ENCODE measurements at places on chromosomes 11 and 22.

DNA sequence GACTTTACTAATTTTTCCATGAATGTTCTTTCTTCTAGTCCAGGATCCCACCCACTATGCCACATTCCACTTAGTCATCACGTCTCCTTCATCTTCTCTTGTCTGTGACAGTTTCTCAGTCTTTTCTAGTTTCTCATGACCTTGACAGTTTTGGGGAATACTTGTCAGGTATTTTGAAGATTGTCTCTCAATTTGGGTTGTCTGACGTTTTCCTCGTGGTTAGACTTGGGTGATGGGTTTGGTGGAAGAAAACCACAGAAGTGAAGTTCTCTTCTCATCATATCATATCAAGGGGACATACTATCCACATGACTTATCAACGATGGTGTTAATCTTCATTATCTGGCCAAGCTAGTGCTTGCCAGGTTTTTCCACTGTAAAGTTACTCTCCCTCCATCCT, 102.4 kb downstream of the LRRC32 start:
- DNase-seq, result no peak

GRCh38 chr11:126630893-126631798, 275.7 kb downstream of the ST3GAL4 start:
- no peak for DNase-seq

DNA sequence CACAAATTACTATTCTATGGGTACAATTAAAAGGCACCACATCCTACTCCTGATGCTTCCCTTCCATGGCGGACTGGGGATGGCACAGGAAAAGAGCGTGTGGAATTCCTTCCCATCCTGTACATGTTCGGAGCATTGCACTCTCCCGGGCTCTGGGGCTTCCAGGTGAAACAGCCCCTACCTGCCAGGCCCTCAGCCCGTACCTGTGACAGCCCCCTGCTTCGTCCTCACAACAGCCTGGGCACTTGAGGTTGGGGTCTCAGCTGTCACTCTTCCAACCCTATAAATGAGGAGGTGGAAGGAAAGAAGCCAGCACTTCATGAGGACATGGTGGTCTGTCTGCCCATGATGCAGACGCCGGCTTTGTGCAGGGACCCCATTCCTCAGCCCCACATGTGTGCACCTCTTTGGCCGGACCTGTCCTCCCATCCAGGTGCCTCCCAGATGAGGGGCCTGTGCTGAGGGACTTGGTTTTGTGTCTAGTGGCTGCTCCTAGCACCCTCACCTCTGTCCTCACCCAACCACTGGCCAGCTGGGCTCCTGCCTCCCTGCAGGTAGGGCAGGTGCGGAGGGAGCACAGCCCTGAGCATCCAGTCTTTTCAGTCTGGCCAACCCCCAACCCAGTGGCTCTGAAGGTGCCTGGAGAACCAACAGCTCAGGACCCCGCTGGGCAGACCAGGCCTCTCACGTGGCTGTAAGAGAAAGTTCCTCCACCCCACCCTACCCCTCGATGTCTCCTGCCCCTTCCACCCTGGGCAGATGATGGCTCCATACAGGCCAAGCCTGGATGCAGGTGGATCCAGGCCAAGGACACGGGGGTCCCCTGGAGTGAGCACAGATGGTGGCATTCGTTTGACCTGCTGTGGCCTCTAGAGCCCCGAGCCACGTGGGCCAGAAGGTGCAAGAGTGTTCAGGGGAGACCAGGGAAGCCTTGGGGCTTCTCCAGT, 23.4 kb upstream of the WNT7B start:
- no peak for DNase-seq

- no peak for DNase-seq
These were observed 53.7 kb downstream of the ARFGAP3 start for GRCh38 chr22:42803389-42803788.

- peak; percentile 90 for DNase-seq
These were observed 10.6 kb downstream of the EIF3M start for GRCh38 chr11:32594272-32594671.

- no peak for DNase-seq
These were observed 25.7 kb upstream of the CRTAM start for GRCh38 chr11:122812638-122813037.

DNA sequence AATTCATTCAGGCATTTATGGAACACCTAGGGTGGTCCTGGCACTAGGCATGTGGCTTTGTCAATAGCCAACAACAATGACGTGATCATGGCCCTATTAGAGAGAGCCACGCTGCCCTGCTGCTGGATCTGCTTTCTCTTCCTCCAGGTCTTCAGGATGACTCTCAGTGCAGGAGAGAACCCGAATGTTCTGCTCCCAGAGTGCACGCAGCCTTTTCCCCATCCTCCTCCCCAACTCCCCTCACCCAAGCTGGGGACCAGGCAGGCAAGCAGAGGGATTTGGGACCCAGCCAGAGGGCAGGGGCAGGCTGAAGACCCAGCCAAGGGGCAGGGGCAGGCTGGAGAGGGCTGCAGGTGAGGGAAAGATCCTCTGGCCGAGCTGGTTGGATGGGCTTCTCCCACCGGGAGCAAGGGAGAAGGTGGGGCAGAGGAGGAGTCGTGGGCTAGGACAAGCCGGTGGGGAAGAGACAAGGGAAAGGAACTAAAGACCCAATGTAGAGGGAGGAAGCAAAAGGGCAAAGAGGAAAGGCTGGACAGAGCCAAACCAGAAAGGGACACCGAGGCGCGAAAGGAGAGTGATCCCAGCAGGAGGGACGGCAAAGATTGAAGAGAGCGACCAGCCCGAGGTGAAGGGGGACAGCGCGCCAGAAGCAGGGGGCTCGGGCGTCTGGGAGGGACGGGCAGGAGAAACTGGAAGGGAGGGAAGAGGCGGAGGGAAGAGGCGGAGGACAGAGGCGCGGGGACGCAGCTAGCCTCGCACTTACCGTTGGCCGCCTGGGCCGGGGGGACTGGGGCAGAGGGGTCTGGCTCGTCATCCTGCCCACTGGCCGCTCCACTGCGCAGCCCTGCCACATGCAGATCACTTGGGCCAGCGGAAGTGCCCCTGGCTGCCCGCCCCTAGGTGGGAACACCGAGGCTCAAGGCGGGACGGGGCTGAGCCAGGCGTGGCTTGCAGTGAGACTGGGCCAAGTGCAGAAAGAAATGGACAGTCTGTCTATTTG, at the start of gene KCTD14:
Gene KCTD14, minus strand, starts transcription at position 880 of the 1,000 bp plus-strand sequence. Its CDS starts 27 bp downstream, at position 853.
- no peak for DNase-seq

- DNase-seq, result no peak
These were observed 116.4 kb upstream of the PARVA start for GRCh38 chr11:12260731-12261521.

GRCh38 chr11:22317656-22318055, 20.5 kb upstream of the SLC17A6 start:
- no peak for DNase-seq

DNA sequence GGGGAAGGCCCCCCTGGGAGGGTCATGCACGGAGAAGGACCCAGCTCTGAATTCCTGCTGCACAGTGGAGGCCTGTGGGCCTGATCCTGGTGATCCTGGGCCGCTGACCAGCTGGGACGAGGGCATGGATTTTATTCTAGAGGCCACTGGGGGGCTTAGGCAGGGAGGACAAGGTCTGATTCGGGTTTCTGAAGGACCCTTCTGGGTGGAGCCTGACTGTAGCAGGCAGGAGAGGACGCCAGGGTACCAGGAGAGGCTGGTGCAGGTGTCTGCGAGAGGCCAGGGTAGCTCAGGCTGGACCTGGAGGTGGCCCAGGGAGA, 31.3 kb downstream of the MPPED1 start:
- no peak for DNase-seq

DNA sequence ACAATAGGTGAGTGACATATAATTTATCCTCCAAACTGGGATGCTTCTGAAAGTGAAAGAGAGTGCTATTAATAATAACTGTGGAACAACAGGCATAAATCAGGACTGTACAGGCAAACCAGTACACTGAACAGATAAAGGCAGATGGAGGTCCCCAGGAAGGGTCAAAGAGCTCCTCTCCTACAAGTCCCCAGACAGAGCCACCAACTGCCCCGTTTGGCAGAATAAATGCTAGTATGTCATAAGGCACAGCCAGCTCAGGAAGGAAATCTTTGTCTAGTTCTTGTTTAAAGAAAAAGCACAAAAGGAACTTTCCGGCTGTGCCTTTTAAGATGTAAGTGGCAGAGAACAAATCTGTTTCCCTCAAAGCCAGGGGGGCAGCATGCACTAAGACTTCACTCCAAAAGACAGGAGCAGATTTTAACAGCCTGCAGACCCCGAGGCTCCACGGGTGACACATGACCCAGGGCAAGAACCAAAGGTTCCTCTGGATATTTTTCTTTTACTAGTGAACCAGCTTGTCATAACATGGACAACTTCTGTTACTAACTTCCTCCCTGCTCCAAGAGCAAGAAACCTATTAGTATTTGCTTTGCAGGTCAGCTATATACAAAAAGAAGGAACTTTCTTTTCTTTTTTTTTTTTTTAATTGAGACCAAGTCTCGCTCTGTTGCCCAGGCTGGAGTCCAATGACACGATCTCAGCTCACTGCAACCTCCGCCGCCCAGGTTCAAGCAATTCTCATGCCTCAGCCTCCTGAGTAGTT, 50.2 kb downstream of the MYH9 start:
- peak; percentile 75 for DNase-seq

GRCh38 chr11:102079625-102080024, 30.6 kb upstream of the YAP1 start:
- DNase-seq, result no peak

GRCh38 chr11:75811485-75811884, 3.5 kb upstream of the UVRAG start:
- no peak for DNase-seq
